ENCODE measurements at places on chromosomes 12 and 14.

GRCh38 chr14:94966868-94967267 lies 190.5 kb downstream of the DICER1 start:
- DNase-seq = no peak

DNA sequence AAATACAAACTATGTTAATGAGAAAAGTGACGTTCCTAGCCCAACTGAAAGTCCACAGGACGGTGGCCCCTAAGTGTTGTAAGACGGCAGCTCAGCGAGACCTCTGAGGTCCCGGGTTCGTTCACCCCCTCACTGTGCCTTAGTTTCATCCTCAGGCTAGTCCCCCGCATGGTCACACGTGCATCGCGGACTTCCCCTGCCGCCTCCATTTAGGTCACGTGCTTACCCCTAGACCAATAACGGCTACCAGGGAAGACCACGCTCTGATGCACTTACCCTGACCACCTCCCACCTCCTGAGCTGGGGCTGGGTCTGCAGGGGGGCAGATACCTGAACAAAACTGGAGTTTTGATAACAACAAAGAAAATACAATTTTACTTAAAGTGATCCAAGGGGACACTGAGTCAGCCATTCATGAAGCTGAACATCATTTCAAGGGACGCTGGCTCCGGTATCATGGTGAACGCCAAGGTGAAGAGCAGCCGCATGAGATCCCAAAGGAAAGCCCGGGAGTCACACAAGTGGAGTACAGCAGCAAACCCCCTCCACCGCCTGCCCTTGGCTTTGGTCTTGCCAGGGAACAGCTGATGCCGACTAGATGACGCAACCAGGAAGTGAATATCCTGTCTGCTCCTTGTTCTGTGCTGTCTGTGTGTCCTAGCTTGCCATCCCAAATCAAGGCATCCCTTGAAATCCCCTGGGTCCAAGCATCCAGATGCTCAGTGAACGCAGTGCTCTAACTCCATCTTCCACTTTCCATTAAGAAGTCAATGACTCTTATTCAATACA lies 274.1 kb downstream of the PCNX1 start:
- no peak for DNase-seq

GRCh38 chr14:25759920-25760655 lies 710.1 kb upstream of the STXBP6 start:
- DNase-seq = no peak

DNA sequence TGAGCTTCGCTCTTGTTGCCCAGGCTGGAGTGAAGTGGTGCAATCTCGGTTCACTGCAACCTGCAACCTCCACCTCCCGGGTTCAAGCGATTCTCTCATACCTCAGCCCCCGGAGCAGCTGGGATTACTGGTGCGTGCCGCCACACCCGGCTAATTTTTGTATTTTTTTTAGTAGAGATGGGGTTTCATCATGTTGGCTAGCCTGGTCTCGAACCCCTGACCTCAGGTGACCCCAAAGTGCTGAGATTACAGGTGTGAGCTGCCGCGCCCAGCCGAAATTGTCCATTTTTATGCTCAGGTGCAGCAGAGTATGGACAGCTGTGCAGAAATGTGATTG lies 19.2 kb upstream of the CYP46A1 start:
- DNase-seq = no peak

DNA sequence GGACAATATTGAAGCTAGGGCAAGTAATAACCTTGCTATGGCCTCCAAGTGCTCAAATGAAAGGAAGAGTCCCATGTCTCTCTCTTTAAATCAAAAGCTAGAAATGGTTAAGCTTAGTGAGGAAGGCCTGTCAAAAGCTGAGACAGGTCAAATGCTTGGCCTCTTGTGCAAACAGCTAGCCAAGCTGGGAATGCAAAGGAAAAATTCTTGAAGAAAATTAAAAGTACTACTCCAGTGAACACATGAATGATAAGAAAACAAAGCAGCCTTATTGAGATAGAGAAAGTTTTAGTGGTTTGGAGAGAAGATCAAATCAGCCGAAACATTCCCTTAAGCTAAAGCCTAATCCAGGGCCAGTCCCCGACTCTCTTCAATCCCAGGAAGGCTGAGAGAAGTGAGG lies 84.1 kb upstream of the PLEKHA5 start:
- DNase-seq = no peak

DNA sequence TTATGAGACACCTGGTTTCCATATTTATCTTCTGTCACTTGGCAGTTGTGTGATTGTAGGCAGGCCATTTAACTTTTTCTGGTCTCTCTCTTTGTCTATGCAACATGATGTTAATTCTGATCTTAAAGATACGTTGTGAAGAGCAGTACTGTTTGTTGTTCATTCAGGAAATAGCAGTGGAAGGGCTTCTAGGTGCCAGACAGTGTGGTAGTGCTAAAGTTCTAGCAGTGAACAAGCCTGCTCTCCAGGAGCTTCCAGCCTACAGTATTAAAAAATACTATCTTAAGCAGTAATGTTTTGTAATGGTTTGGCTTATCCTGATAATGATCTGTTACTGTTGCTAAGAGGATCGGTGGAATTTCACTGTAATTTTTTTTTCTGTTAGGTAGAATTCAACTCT lies 15.2 kb downstream of the NAA30 start:
- DNase-seq = no peak

- DNase-seq = no peak
These were observed 383.1 kb downstream of the TMEM132D start for GRCh38 chr12:129520739-129521138.

Data from activated T-cell treated with anti-CD3 and anti-CD28 coated beads for 48 hours (primary cell).